Adipocyte (in vitro differentiated cells): ENCODE measurements at places on chromosomes 11 and 22.

- no peak for DNase-seq
Measured at GRCh38 chr11:113623114-113623513, 83.0 kb downstream of the TMPRSS5 start.

DNA sequence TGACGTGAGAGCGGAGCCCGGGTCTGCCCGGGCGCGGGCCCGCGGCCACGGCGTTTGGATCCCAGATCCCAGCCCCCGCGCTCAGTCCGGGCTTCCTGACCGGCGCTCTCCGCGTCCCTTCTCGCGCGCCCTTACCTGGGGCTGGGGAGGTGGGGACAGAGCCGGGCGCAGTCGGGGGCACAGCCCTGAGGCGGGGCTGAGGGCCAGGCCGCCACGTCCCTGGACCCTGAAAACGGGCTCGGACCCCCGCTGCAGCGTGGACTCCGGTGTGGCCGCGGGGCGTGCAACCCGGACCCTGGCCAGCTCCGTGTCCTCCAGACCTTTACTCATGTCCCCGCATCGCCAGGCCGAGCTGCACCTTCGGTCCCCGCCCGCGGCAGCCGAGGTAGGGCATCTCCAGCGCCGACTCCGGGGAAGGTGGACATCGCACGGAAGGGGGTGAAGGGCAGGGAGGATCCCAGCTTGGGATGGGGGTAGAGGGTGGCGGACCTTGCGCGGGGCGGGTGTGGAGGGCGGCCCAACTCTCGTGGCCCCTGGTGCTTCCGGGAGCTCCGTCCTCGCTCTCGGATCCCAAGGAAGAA is 9.9 kb upstream of the AIFM3 start:
- peak; percentile 57 for DNase-seq

DNA sequence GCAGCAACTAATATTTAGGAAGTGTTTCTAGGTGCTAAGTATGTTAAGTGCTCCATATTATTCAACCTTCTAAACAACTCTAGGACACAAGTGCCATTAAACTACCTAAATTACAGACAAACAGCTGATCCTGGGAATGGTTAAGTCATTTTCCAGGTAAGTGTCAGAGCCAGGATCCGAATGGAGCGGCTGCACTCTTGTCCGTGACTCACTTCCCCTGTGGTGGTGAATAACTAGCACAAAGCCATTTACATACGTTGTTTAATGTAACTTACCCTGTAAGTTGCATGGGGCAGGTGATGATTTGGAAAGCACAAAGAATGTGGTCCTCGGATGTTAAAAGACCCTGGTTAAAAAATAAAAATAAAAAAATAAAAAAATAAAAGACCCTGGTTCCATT is 8.8 kb upstream of the PRG2 start:
- DNase-seq = no peak

DNA sequence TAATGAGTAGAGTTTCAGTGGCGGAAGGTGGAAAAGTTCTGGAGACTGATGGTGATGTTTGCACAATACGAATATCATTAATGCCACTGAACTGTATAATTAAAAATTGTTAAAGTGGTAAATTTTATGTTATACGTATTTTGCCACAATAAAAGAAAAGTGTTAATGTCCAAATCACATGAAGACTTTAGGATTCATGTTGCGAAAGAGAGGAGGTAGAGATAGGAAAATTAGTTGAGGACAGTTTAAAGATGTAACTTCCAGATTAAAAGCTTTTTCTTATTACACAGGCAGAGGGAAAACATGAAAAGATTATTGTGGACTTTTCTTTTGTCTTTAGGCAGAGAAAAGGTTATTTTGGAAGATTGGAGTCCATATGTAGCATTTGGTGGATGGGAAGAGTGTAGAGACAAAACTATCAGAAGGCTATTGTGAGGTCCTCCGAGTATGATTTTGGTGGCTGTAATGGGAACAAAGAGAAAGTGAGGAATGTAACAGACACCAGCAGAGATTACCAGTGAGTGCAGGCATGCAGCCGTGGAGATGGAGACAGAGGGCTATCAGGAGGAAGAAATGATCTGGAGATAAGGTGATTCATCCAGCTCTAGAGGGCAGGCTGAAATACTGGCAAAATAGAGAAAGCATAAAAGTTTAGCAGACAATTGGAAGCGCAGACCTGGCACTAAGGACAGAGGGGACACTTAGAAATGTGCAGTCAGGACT is 12.5 kb downstream of the VPS26B start:
- DNase-seq = peak; percentile 10

DNA sequence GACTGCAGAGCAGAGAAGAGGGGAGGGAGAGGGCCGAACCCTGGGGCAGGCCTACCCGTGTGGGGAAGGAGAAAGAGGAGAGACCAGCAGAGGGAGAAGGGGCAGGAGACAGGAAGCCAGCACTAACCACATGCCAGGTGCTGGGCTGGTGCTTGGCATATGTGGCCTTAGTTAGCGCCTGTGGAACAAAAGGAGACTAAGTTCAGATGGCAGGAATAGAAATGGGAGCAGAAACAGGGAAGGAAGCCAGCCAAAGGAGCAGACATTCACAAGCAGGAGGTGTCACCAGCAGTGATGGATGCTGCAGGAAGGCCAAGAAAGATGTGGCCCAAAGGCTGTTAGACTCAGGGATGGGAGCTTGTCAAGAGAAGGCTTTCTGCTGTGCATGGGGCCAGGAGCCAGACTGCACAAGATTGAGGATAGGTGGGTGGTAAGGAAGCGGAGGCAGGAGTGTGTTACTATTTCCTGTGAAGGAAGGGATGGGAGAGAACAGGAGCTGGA is 26.7 kb downstream of the TREH start:
- no peak for DNase-seq

- DNase-seq = no peak
Measured at GRCh38 chr22:37070334-37070733, 18.8 kb downstream of the KCTD17 start.

DNA sequence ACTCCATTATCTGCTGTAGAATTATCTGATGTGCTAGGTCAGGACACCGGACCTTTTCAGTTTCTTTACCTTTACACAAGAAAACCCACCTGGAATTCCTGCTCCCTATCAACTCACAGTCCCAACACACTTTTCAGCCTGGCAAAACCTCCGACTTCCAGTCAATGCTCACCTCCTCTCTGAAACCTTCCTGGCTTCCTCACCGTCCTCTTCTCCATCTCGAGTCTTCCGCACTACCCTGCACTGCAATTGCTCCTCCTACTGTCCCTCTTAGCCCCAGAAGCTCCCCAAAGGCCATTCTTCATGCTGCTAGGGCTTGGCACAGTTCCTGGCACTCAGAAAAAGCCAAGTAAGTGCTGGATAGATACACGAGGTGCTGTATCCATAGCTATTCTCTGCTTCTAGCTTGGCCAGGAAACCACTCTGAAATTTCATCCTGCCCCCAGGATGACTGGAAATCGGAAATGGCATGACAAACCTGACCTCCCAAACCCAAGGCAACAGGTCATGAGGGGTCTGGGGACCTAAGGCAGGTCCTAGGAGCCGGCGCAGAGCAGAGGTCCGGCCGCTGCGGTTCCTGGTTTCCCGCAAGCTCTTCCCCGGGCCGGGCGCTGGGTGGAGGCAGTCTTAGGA is 702 bp downstream of the SYN3 start:
- DNase-seq = no peak

GRCh38 chr11:121328176-121328966 is 35.8 kb downstream of the SC5D start:
- DNase-seq = no peak

GRCh38 chr22:42114721-42115120 is 15.9 kb downstream of the CYP2D6 start:
- peak; percentile 15 for DNase-seq

- no peak for DNase-seq
Measured at GRCh38 chr11:64726211-64726641, 3.2 kb upstream of the NRXN2 start.

- DNase-seq = no peak
Measured at GRCh38 chr22:32527756-32528155, 53.1 kb downstream of the FBXO7 start.

GRCh38 chr11:89275966-89276365 is 98.3 kb downstream of the TYR start:
- DNase-seq = no peak

DNA sequence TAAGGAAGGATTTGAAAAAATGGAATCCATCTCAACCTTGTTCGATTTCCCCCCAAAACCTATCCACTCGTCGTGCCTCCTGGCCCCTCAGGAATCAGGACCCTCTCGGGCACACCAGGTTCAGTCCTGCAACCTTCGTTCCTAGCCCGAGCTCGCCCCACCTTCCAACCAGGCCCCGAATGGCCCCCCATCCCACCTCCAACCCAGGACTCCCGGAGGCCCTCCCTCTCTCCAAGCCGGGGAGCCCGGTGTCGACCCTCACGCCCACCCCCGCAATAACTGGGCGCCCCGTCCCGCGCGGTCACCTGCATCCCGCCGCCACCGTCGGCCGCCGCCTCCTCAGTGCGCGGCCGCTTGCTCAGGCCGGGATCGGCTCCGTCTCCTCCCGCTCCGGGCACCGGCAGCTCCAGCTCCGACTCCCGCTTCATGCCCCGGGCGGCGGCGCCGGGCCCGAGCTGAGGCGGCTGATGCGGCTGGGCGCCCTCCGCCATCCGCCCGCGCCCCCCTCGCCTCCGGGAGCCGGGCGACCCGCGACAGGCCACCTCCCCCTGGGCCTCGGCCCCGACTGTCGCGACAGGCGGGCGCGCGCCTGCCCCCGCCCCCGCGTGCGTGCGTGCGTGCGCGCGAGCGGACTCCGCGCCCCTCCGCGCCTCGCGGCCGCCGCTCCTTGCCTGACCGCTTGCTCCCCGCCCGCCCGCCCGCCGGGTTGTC is 534 bp downstream of the RBFOX2 start:
- no peak for DNase-seq

DNA sequence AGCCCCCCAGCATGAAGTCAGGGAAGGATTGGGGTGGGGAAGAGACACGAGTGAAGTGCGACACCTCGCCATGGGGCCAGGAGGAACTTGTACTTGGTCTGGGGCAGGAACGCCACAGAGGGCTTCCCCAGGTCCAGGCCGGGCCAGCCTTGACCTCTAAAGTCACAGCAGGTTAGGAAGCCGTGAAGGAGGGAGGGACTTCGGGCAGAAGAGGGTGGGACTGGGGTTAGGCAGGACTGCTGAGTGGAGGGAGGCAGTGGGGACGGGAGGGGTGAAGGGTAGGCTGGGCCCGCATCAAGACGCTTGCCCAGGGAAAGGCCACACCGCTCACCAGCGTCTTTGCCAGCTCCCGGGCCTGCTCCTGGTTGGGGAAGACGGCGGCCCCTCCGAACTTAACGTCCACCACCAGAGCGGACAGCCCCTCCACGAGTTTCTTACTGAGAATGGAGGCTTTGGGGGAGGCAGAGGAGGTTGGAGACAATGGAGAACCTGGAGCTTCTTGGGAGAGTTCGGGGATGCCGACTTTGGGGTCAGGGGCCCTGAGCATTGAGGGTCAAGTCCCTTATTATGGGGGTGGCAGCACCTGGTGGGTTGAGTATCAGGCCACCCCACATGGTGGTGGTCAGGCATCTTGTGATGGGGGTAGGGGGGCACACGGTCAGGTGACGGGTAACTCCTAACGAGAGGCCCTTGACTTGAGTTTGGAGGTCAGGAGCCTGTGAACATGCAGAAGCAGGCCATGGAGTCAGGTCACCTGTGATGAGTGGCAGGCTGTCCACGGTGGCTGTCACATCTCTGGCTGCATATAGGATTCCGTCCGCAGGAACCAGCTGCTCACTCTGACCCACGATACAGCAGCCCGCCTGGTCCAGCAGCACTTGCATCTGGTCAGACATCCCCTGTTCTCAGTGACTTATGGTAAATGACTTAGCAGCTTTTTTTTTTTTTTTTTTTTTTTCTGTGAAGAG is 1.7 kb upstream of the SCO2 start:
- DNase-seq = peak; percentile 29

- no peak for DNase-seq
Measured at GRCh38 chr11:67264260-67264659, 2.0 kb upstream of the GRK2 start.

GRCh38 chr22:37533995-37534394 is 14.8 kb upstream of the CARD10 start:
- peak; percentile 79 for DNase-seq

GRCh38 chr11:13333456-13333957 is 55.9 kb downstream of the BMAL1 start:
- DNase-seq = no peak

DNA sequence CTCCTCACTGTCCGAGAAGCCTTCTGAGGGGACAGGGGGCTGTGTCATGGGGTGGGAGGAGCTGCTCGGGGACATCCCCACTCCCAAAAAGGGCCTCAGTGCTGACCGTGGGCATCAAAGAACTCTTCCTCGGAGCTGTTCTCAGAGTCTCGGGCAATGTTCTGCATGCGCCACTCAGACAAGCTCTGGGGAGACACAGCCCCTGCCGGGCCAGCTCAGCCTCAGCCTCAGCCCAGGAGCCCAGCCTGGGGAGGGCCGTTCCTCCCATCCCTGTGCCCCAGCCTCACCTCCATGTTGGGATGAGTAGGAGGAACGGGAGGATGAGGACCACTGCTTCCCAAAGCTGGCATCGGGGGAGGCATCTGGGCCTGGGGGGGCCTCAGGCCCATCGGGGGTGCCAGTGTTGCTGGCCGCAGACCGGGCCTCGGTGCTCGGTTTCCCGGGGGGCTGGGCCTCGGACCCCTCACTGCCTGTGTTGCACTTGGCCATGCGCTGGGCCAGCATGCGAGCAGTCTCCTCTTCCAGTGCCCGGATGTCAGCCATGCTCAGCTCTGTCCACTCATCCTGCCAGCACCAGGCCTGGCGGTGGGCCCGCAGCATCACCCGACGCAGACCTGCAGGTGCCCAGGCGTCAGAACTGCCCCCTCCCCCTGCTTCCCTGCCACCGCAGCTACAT is 5.2 kb downstream of the PITPNM1 start:
- DNase-seq = no peak

GRCh38 chr11:72848846-72849466 is 34.7 kb downstream of the ATG16L2 start:
- peak; percentile 52 for DNase-seq

DNA sequence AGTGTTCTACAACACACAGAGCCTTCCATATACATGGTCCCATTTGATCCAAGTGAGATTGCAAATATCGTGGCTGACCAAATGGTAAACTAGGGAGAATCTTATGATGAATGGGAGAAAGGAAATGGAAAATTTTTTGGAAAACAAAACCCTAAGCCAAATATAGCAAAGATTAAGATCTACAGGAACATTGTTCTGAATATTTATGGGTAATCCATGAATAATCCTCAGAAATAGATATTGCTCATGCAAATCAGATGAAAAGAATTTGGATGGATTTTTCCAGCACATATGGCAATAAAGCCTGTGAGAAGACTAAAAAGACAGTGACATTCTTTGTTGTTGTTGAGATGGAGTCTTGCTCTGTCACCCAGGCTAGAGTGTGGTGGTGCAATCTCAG is 21.7 kb upstream of the PRDM10 start:
- no peak for DNase-seq

- no peak for DNase-seq
Measured at GRCh38 chr11:15638386-15638787, 523.7 kb downstream of the INSC start.
